ENCODE measurements at places on chromosomes 1 and 21.

GRCh38 chr1:214698559-214698958, 95.6 kb downstream of the CENPF start:
- no peak for DNase-seq

- DNase-seq = no peak
These were observed 18.9 kb downstream of the GPR137B start for GRCh38 chr1:236161230-236161629.

- DNase-seq = no peak
These were observed 34.5 kb downstream of the AGPAT3 start for GRCh38 chr21:43899307-43900077.

DNA sequence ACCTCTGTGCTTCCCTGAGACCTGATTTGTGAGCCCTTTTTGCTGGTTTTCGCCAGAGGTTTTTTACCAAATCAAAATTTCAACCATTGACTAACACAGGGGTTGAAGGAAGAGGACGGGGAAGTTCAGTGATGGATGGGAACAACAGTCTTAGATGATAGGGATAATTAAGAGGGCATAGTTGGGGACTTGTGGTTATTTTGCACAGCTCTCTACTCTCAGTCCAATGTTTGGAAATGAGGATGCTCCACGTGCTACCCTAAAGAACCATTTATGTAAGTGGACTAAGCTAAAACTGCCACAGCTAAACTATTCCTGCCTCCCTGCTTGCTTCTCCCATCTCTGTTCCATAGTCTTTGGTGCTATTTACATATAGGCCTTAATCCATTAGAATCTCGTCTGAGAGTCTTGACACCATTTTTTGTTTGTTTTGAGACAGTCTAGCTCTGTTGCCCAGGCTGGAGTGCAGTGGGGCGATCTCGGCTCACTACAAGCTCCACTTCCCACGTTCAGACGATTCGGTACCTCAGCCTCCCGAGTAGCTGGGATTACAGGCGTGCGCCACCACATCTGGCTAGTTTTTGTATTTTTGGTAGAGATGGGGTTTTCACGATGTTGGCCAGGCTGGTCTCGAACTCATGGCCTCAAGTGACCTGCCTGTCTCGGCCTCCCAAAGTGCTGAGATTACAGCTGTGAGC, 684 bp upstream of the MCL1 start:
- no peak for DNase-seq

DNA sequence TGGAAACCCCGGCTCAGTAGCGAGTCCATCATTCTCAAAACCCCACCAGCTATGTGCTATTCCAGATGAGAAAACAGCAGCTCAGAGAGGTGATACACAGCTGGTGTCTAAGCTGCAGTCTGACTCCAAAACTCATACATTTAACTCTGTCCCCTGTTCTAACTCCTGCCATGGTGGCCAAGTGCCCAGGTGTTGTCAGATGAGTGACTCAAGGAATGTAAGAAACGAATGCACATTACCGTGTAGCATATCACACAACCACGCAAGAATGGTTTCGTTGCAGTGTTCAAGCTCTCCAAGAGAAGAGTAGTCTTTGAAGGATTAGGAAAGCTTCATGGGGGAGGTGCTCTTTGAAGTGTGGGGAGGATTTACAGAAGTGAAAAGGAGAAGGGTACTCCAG, 4.7 kb upstream of the XKR8 start:
- no peak for DNase-seq

- no peak for DNase-seq
These were observed 12.9 kb downstream of the MIIP start for GRCh38 chr1:12032161-12032621.

- DNase-seq = no peak
These were observed 134.1 kb downstream of the ZC3H11B start for GRCh38 chr1:219478811-219479210.

- no peak for DNase-seq
These were observed 2.4 kb downstream of the TSPEAR start for GRCh38 chr21:44708866-44709425.

DNA sequence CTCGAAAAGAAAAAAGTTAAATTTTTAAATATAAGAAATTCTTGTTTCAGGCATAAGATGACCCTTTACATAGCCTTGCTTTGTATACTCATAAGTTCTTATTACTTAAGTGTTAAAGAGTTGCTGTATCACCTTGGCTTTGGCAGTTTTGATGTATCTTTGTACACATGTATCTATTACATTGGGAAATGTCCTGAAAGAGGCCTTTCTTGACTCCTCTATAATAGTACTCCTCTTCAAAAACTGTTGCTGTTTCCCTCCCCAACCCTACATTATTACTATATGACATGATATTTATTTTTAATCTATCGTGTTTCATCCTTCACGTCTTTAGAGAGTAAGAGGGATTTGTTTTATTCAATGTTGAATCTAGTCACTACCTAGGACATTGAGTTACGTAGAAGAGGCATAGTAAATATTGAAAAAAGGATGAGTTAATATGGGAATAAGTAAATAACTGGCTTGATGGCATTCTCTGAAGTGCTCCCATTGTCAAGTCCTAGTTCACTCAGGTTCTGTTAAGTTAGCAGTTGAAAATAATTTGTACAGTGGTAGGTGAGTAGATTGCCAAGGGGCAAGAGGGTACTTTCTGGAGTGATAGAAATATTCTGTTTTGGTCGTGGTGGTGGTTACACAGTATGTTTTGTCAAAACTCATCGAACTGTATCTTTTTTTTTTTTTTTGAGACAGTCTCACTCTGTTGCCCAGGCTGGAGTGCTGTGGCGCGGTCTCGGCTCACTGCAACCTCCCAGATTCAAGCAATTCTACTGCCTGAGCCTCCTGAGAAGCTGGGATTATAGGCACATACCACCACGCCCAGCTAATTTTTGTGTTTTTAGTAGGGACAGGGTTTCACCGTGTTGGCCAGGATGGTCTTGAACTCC, 8.2 kb downstream of the THRAP3 start:
- DNase-seq = no peak

GRCh38 chr1:67604778-67605177, 80.2 kb upstream of the GADD45A start:
- no peak for DNase-seq

DNA sequence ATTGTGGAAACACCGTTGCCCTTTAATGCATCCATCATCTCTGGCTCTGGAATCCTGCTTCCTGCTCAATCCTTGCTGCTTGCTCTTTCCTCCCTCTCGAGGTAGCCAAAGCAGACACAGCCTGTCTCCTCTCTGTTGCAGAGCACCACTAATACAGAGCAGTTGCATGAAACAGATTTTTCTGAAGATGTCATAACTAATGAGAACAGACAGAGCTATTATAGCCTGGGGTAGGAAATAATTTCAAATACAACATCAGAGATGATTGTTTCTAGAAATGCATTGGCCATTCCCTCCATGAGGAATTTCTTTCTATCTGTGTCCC, 23.3 kb upstream of the ACBD6 start:
- no peak for DNase-seq
